NCI-H1436 treated with DMSO at 0.1 percent for 48 hours (cell line): ENCODE measurements at places on chromosomes 4 and X.

DNA sequence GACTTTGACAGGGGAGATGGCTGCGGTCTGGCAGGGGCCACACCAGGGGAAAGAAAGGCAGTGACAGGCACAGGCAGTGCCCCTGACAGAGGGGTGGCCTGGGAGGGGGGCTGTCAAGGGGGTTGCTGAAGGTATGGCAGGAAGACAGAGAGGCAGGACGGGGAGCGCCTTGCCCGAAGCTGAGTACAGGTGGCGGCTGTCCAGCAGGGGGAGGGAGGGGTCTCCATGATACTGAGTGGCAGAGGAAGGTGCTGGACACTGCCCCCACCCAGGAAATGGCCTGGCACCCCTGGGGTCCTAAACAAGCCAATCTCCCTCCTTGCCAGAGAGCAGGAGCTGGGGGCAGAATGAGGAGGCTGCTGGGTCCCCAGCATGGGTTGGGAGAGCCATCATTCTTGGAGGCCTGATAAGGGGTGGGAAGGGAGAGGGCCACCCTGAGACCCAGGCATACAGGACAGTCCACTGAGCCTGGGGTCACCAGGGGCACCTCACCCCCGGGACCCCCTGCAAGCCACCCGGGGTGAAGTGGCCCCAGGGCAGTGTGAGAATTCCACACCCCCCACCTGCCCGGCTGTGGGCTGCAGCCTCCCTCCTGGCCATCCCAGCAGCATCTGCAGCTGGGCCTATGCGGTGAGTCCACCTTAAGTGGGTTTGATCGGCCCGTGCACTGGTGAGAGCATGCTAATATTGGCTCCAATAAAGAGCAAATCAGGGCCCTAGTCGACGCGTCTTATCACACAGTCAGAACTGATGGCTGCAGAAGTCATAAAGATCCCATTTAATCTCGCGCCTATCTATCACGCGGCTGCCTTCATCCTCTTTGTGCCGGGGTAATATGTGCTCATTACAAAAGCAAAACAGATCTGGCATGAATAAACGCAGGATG lies 108.5 kb downstream of the FAM53A start:
- DNase-seq: no peak

DNA sequence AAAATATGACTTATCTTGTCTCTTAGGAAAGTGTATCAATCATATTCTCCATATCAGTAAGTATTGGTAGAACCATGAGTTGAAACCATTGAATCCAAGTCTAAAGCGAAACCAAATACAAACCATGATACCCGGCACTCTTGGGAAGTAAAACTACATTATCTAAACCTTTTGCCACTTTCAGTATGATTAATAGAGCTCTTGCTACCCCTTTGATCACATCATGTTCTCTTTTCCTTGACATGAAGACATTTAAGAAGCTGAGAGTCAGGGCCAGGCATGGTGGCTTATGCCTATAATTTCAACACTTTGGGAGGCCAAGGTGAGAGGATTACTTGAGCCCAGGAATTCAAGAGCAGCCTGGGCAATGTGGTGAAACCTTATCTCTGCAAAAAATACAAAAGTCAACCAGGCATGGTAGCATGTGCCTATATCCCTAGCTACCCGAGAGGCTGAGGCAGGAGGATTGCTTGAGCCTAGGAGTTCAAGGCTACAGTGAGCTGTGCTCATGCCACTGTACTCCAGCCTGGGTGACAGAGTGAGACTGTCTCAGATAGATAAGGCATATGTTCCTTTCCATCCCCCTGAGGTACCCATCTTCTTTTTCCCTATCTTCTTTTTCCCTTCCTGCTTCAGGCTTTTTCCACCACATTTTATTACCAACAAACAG lies 45.4 kb downstream of the CEP135 start:
- no peak for DNase-seq

DNA sequence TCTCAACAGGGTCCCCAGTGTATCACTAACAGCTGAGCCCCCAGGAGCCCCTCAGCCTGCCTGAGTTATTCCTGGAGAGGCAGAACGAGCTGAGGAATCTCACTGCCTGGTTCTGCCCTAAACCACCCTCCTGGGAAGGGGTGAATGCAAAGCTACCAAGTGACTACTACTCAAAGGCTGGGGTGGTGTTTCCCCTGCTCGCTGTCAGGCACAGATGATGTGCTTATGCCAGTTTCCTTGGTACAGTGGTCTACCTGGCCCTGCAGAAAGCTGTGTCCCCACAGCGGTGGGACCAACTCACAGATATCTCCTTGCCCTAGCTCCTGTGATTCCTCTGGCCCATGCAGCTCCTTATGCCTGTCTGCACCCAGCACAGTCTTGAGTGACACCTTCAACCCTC lies 35.4 kb upstream of the ASMTL start:
- DNase-seq: no peak

GRCh38 chrX:119759248-119759766 lies 919 bp downstream of the SOWAHD start:
- no peak for DNase-seq

DNA sequence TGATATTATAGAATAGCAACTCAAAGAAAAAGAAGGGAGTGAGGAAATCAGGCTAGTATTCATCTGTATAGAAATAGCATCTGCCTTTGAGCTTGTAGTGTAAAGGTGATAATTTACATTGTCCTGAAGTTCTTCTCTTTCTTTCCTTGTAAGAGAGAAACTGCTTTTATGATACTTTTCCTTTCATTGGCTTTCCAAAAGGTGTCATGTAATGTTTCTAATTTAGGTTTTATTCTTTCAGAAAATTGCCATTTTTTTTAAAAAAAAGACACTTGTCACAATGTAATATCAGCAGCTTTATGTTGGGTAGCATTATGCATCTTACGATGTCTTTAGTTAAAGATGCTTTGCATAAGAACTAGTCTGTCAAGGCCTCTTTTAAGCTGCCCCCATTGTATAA lies 1153.8 kb upstream of the PCDH7 start:
- DNase-seq: no peak

DNA sequence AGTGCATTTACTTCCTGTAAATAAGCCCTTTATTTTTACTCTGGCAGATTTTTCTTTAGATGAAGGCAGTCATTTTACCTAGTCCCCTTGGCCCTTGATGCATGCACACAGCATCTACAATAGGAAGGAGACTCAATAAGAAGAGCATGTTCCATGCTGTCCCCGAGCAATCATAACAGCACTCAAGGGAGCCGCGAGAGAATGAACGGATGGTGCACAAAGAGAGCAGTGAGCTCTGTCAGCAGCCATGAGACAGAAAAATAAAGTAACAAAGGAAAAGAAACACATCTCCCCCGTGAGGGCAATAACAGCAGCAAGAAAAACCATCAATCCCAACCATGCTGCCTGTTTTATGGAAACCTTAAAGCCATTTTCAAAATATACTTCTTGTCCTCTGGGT lies 11.9 kb downstream of the SMIM31 start:
- DNase-seq: no peak

GRCh38 chr4:5114950-5115349 lies 63.7 kb downstream of the STK32B start:
- DNase-seq: no peak

DNA sequence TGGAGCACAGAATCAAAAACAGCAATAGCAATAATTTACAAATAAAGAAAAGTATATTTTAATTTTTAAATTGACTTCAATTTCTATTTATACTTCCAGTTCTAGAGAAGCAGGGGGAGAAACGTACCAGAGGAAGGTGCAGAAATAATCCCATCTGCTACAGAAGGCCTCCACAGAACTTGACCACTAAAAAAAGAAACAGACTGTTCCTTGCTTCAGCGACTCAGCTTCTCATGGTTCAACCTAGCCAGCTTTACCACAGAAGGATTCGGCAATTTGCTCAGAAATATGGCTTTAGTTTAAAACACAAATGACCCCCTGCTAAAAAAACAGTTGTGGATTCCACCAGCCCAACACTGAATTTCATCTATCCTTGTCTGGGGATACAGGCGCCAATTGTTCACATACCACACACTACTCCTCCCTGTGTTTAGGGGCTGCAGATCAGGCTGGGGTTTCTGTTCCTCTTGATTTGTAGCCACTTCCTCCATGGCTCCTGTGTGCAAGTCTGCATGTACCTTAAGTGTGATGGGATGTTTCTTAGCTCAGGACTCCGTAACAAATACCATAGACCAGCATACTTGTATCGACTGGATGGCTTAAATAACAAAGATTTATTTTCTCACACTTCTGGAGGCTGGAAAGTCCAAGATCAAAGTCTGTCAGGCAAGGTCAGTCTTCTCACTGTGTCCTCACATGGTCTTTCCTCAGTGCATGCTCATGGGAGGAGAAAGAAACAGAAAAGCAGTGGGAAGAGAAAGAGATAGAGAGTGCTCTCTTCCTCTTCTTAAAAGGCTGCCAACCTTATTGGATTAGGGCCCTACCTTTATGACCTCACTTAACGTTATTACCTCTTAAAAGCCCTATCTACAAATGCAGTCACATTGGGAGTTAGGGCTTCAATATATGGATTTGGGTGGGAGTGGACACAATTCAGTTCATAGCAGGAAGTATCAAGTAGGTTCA lies 79.1 kb downstream of the AMOT start:
- no peak for DNase-seq

DNA sequence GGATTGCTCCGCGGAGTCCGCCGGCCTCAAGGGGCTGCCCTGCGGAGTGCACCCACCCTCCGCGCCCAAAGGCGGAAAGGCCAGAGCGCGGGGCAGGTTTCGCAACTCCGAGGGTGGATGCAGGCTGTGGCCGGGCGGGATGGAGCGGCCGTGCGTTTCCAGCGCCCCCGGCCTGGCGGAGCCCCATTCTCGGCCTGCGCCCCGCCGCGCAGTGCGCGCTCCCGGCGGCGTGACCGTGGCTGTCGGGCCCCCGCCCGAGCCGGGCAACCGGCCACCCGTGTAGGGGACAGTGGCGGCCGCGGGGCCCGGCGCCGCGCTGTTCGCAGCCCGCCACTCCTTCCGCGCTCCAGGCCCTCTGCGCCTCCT lies 331 bp downstream of the SETD7 start:
- no peak for DNase-seq

DNA sequence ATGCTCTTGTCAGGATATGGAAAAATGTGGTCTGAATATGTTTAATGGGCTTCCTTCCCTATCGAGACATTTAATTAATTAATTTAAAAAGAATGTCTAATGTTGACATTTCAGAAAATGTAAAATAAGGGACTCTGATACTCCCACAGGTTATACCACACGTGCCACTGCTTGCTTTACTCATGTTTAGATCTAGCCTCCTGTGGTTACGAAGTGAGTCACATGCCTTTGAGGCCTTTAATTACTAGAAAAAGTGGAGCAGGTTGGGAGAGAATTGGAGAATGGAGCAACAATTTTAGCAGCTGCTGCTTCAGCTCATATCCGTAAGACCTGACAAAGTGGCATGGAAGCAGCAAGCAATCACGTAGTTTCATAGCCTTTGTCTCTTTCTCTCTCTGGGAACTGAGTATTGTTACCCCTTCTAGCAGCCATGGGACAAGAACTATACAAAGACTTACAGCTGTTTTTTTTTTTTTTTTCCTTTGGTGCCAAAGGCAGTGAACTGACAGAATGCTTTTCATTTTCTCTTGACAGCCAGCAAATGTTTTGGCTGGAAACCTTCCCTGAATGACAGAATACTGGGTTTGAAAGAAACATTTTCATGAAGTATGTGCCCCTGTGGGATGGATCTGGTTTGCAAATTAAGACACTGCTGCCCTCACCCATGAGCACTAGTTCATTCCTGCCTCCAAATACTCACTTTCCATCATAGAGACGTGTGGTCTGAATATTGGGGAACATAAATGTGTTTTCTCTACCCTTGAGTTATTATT lies 355.1 kb upstream of the PABPC5 start:
- no peak for DNase-seq

- DNase-seq: no peak
Measured at GRCh38 chr4:76341063-76341462, 34.5 kb downstream of the STBD1 start.

- DNase-seq: no peak
Measured at GRCh38 chr4:18291256-18291655, 269.7 kb upstream of the LCORL start.

GRCh38 chrX:51420610-51421009 lies 75.8 kb downstream of the NUDT11 start:
- DNase-seq: no peak

GRCh38 chr4:93467484-93468155 lies 360.9 kb upstream of the ATOH1 start:
- no peak for DNase-seq

GRCh38 chr4:185244763-185245162 lies 35.4 kb downstream of the SNX25 start:
- no peak for DNase-seq

GRCh38 chr4:27057662-27058061 lies 197.0 kb downstream of the STIM2 start:
- no peak for DNase-seq

GRCh38 chrX:2502120-2502667 lies 1.4 kb upstream of the DHRSX start:
- DNase-seq: no peak

DNA sequence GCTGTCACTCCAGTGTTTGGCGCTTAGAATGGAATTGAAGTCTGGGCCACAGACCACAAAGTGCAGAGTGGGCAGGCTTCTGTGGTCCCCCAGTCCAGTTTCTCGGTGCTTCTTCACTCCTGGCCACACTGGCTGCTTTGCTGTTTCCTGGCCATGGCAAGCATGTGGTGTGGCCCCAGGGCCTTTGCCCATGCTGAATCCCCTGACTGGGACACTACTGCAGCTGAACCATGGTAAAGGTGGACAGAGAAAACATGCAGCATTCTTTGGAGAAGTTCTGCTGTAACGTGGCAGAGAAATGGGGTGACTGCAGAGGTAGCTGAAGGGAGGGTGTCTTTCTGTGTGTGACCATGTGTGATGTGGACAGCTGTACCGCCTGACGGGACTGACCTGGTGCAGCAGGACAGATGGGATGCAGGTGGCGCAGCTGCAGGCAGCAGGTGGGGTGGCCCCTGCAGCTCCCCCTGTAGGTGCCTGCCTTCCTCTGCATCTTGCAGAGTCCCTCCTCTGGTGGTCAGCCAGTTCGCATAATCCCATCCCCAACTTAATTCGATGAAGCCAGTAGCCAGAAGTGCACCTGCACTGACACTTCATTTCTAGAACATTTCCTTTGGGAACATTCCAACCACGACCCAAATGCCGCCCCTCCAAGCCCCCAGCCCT lies 13.2 kb upstream of the S100P start:
- DNase-seq: no peak

DNA sequence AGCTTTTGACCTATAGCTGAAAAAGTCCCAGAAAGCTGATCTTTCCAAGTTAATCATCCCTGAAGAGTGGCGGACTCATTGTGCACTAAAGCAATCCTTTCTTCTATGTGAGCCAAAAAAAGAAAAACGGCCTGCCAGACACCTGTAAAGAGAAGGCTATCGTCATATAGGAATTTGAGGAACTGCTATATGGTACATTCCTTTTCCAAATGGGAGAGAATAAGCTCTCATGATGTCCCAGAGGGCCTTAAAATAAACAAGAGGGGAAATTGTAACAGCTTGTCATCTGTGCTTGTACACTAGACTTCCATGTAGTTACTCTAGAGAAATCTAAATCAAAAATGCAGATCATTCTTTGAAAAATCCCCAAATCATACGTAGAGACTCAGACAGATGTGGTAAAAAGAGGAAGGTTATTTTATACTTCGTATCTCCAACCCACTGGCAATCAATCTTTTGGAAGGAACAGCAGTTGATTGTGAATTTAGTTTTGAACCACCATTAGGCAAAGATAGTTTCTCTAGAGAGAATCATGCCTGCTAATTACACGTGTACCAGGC lies 26.1 kb downstream of the GPR174 start:
- no peak for DNase-seq

GRCh38 chrX:8306291-8306925 lies 135.3 kb upstream of the VCX2 start:
- DNase-seq: no peak

GRCh38 chrX:15676886-15677285 lies 12.3 kb upstream of the CLTRN start:
- no peak for DNase-seq

GRCh38 chrX:129632443-129632842 lies 22.3 kb downstream of the APLN start:
- no peak for DNase-seq

- DNase-seq: no peak
Measured at GRCh38 chr4:122576261-122577188, 44.3 kb downstream of the IL21 start.
